Dermis blood vessel endothelial cell (primary cell): ENCODE measurements at places on chromosomes 11 and 22. TPM values are rescaled to one million over a fixed set of nuclear protein-coding genes. Genes with fewer than 3 reads are reported as not detected.

Gene ESAM
- total RNA-seq = 84.4 and 95.4 TPM in 2 replicates

Gene FBLN1
- 0.34 and 0.56 TPM in 2 replicates for total RNA-seq

Gene SCUBE1
- total RNA-seq = 0.42 TPM in 1 of 2 replicates, not detected in the other

Gene P2RY2
- total RNA-seq = 0.51 and 1.2 TPM in 2 replicates

Gene MYEOV
- 0.05 TPM in 1 of 2 replicates, not detected in the other for total RNA-seq

Gene MS4A6E
- total RNA-seq = not detected in 2 replicates

Gene DAGLA
- total RNA-seq = 4.4 and 4.7 TPM in 2 replicates

Gene KIRREL3
- total RNA-seq = not detected in 2 replicates

Gene SOX10
- not detected in 2 replicates for total RNA-seq

Gene TRIM29
- total RNA-seq = not detected in 2 replicates

Gene RIMBP3B
- total RNA-seq = 0.09 and 0.34 TPM in 2 replicates

Gene NCR3LG1
- 0.85 and 2.7 TPM in 2 replicates for total RNA-seq

Gene OR8G5
- total RNA-seq = not detected in 2 replicates
